ENCODE measurements at places on chromosomes 6 and 20.

GRCh38 chr6:116376149-116376548, 5.4 kb downstream of the DSE start:
- no peak for DNase-seq

DNA sequence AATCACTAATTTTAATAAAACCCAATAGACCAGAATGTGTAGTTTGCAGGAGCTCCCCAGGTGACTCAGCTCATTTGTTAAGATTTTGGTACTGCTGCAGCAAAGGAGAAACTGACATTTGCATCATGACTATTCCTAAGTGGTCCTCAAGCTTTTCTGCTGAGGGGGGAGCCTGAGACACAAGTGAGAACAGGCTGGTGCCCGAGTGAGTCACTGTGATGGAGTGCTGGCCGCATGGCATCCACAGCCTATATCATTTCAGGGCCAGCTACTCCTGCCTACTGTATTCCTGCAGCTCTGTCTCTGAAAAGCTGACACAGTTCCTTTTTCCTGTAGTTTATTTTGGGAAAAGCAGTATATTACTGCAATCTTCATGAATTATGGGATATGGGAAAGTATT, 113.7 kb upstream of the ENPP5 start:
- no peak for DNase-seq

GRCh38 chr6:138568997-138569396, 69.7 kb upstream of the NHSL1 start:
- no peak for DNase-seq

DNA sequence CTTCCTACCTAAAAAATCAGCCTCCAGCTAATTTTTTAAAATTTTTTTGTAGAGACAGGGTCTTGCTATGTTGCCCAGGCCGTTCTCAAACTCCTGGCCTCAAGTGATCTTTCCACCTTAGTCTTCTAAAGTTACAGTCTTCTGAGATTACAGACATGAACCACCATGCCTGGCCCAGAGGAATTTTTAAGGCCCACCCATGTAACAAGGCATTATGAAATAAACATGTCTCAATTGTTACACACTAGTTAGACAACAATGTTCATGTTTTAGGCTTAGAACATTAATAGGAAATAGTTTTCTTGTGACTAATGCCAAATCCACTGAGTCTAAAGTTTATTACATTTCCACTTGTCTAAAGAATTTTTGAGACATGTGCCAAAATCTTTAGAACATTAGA, 221.2 kb downstream of the LAMA2 start:
- DNase-seq = no peak

DNA sequence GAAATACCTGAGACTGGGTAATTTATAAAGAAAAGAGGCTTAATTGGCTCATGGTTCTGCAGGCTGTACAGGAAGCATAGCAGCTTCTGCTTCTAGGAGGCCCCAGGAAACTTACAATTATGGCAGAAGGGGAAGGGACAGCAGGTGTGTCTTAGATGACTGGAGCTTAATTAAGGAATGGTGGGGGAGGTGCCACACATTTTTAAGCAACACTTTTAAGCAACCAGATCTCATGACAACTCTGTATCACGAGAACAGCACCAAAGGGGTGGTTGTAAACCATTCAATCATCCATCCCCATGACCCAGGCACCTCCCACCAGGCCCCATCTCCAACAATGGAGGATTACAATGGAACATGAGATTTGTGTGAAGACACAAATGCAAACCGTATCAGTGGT, 26.9 kb downstream of the FIG4 start:
- DNase-seq = no peak

DNA sequence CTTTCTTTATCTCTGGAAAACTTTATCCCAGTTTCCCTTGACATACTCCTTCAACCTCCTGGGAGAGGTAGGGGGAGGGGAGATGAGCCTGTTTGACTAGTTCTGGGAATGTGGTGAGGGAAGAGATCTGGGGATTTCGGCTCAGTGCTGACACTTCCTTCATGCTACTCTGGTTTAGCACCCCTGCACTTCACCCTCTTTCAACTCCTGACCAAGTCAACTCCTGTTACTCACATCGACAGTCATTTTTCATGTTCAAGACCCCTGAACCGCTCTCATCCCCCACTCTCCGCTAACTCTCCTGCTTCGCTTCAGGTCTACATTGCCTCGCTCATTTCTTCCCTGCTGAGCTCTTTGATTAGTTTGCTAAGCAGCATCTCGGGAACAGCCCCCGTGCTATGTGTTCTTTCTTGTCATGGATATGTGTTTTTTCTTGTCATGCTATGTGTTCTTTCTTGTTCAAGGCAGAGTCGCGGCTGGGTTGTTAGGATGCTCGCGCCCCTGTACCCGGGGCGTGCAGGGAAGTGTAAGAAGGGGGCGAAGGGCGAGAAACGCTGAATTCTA, 16.6 kb upstream of the TRIM27 start:
- no peak for DNase-seq

Measured in cerebellar nuclear complex (tissue), 1 donor.